Activated T-cell treated with anti-CD3 and anti-CD28 coated beads, Interleukin-2, amount 50 U/mL, for 72 hours (primary cell): ENCODE measurements at places on chromosomes 7 and 10. TPM values are rescaled to one million over a fixed set of nuclear protein-coding genes. Genes with fewer than 3 reads are reported as not detected.

The DUSP5 gene
- 122 TPM for total RNA-seq

- DNase-seq: no peak
Measured at GRCh38 chr10:43728425-43728824, 79.7 kb upstream of the ZNF32 start.

- DNase-seq: no peak
Measured at GRCh38 chr10:129105266-129105665, 361.8 kb upstream of the MGMT start.

GRCh38 chr10:83542774-83543411 is 596.4 kb upstream of the GHITM start:
- no peak for DNase-seq

DNA sequence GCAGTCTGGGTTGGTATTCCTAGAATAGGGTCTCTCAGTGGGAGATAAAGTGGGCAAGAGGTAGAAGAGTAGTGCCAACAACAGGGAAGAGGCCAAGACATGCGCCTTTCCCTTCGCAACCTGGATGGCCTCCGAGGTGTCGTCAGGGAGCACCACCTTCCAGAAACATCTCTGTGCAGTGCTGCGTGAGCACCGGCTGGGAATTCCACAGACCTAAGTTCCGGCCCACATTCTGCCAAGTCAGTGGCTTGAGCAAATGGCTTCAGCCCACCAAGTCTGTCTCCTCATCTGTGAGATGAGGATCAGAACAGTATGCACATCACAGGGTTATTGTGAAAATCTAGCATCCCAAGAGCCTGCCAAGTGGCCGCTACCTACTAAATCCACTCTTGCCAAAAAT is 40.6 kb downstream of the CCDC3 start:
- no peak for DNase-seq

The GBX1 gene
- total RNA-seq: not detected

- DNase-seq: no peak
Measured at GRCh38 chr10:78894841-78895195, 173.9 kb upstream of the ZMIZ1 start.

DNA sequence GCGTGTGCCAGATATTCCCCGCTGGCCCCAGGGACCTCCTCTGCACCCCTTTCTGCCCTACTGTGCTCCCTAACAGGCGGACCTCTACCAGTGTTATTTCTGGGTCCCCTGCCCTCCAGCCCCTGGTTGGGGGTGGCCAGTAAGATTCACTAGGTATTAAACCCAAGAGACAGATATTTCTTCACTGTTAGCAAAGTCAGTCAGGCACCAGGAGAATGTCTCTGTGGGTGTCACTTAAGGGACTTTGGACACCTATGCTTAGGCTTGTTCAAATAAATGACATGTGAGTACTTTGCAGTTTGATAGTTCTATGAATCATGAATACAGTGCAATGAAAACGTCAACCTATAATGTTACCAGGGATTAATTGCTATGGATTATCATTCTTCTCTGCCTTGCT is 234.3 kb upstream of the IGFBP3 start:
- DNase-seq: no peak

- DNase-seq: no peak
Measured at GRCh38 chr7:134660961-134661376, 14.3 kb downstream of the BPGM start.
